Muscle of leg (tissue), 16 donors: ENCODE measurements at places on chromosomes 2 and 18. TPM values are rescaled to one million over a fixed set of nuclear protein-coding genes. Genes with fewer than 3 reads are reported as not detected.

DNA sequence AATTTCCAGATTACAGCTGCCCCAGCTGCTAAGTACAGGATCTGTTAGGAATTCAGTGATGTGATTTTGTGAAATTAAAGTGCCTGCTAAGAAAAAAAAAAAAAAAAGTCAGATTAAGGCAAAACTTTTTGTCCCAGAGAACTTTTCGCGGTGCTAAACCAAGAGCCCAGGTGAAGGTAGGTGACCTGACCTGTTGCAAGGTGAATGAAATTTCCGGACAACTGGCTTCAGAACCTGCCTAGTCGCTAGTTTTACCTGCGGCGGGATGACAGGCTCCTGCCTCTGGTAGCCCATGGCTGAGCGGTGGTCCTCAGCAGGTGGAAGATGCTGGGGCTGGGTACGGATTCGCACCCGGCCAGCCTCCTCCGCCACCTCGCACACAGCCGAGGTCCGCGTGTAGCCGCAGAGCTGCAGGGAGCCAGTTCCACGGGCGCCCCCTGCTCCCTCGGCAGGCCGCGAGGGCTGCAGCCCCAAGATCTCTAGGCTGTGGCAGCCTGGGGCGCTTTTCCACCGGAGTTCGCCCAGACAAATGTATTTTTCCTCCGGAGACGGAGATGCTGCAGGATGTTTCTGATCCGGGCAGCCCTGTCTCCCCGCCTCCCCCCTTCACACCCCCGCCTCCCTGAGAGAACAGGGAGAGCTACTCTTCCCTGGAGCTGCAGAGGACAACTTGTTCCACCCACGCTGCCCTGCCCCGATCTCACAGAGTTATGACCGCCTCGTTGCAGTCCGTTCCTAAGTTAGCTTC, at the start of gene SLC38A11:
TSS of gene SLC38A11 (minus strand) at position 572 of the 748 bp plus-strand sequence. CDS start at position 294, 278 bp downstream.
- H3K4me3 ChIP-seq, result peak within 1 kb of the TSS; percentile 25
- no peak for DNase-seq
- H3K27me3 ChIP-seq, result peaks cover 4% of the 10 kb centered on the region
- H3K27ac ChIP-seq, result no peak within 1 kb of the TSS
- H3K36me3 ChIP-seq, result no peaks in the 10 kb centered on the region
- H3K4me1 ChIP-seq, result peaks cover 3% of the 10 kb centered on the region

GRCh38 chr2:240256704-240257637, 116.5 kb upstream of the OTOS start:
- no peaks in the 10 kb centered on the region for H3K27me3 ChIP-seq
- H3K4me1 ChIP-seq, result peaks cover 66% of the 10 kb centered on the region
- no peaks in the 10 kb centered on the region for H3K36me3 ChIP-seq
- DNase-seq, result no peak

GRCh38 chr2:70380621-70381020, 78.8 kb upstream of the FAM136A start:
- H3K4me1 ChIP-seq, result no peaks in the 10 kb centered on the region
- peaks cover 9% of the 10 kb centered on the region for H3K27me3 ChIP-seq
- H3K36me3 ChIP-seq, result no peaks in the 10 kb centered on the region
- DNase-seq, result no peak
- no peak overlapping the region for H3K27ac ChIP-seq

- peak; percentile 52 for DNase-seq
- peaks cover 29% of the 10 kb centered on the region for H3K4me1 ChIP-seq
- no peaks in the 10 kb centered on the region for H3K27me3 ChIP-seq
- peaks cover 19% of the 10 kb centered on the region for H3K36me3 ChIP-seq
These were observed 15.7 kb downstream of the ZEB2 start for GRCh38 chr2:144504218-144504641.

- H3K36me3 ChIP-seq, result no peaks in the 10 kb centered on the region
- peaks cover 7% of the 10 kb centered on the region for H3K4me1 ChIP-seq
- peaks cover 2% of the 10 kb centered on the region for H3K27me3 ChIP-seq
- no peak overlapping the region for H3K4me3 ChIP-seq
- H3K27ac ChIP-seq, result no peak overlapping the region
These were observed 141.5 kb downstream of the ACOXL start for GRCh38 chr2:110873597-110874452.

- peaks cover 9% of the 10 kb centered on the region for H3K4me1 ChIP-seq
- peaks cover 15% of the 10 kb centered on the region for H3K27me3 ChIP-seq
- no peak overlapping the region for H3K27ac ChIP-seq
- no peaks in the 10 kb centered on the region for H3K36me3 ChIP-seq
- no peak overlapping the region for H3K4me3 ChIP-seq
These were observed 852 bp upstream of the KCNH7 start for GRCh38 chr2:162839419-162839818.

DNA sequence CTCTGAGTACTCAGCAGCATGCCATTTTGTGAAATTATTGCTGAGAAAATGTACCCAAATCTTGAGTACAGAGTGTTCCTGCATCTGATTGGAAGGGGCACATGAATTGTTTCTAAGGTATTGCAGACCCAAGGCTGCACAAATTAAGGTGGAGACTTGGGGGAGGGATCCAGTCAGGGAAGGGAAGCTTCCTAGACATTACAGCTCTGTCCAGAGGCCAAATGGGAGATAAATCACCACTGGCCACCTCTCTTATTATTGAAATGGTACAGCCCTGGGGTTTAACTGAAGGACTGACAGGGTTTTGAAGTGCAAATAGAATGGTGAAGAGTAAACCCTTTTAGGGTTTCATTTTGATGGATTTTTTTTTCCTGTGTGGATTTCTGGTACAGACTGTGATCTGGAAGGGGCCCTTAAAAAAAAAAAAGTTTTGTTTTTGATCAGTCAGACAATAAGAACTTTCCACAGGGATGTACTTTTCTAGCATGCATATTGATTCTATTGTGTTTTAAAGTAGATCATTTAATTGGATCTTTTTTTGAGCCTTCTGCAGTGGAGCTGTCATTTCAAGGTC, 119.4 kb downstream of the GREB1L start:
- no peak overlapping the region for H3K4me3 ChIP-seq
- no peaks in the 10 kb centered on the region for H3K36me3 ChIP-seq
- DNase-seq, result no peak
- no peaks in the 10 kb centered on the region for H3K27me3 ChIP-seq
- no peak overlapping the region for H3K27ac ChIP-seq

GRCh38 chr2:128736689-128737545, 418.2 kb upstream of the HS6ST1 start:
- H3K27me3 ChIP-seq, result no peaks in the 10 kb centered on the region
- DNase-seq, result peak; percentile 90
- H3K4me3 ChIP-seq, result peak overlapping the region; percentile 43
- peaks cover 14% of the 10 kb centered on the region for H3K4me1 ChIP-seq

DNA sequence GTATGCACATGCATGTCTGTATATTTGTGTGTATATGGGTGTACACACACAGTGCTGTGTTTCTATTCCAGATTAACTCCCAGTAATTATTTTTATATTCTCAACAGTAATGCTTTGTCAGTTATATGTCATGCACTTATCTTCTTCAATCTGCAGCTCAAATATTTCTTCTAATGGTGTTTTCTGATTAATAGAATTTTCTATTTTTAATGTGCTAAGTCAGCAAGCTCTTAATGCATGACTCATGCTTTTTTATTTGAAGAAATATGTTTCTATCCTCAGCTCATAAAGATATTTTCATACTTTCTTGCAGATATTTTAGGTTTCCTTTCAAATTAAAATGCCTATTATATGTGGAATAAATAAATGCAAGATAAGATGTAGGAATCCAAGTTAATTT, 59.7 kb upstream of the TMEM18 start:
- no peak for DNase-seq
- no peak overlapping the region for H3K27ac ChIP-seq
- H3K36me3 ChIP-seq, result no peaks in the 10 kb centered on the region
- H3K4me1 ChIP-seq, result peaks cover 6% of the 10 kb centered on the region
- no peak overlapping the region for H3K4me3 ChIP-seq
- H3K27me3 ChIP-seq, result peaks cover 3% of the 10 kb centered on the region

- no peak within 1 kb of the TSS for H3K27ac ChIP-seq
- no peaks in the 10 kb centered on the region for H3K36me3 ChIP-seq
- no peak for DNase-seq
- H3K27me3 ChIP-seq, result peaks cover 2% of the 10 kb centered on the region
- no peaks in the 10 kb centered on the region for H3K4me1 ChIP-seq
- H3K4me3 ChIP-seq, result no peak within 1 kb of the TSS
These were observed at the start of gene ANKRD30B for GRCh38 chr18:14747513-14748474. Gene ANKRD30B, plus strand, starts transcription at chr18:14748172. Its CDS starts 248 bp downstream, at chr18:14748420.

Gene IL1R1
- 7.5 TPM for total RNA-seq

DNA sequence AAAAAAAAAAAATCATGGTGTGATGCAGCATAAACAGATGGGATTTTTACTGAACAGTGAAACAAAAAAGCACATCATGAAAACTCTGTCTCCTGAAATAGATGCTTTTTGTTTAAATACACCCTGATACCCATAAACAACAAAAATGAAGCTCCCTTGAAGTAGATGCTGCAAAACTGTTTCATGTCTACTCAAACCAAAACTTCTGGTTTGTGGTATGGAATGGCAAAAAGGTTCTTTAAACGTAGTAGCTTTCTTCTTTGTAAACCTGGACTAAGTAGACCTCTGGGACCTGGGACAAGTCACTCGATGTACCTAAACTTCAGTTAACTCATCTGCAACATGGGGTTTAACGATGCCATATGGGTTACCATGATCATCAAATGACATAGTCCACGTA, 64.4 kb upstream of the RAPH1 start:
- no peak overlapping the region for H3K27ac ChIP-seq
- no peak overlapping the region for H3K4me3 ChIP-seq
- H3K4me1 ChIP-seq, result no peaks in the 10 kb centered on the region
- DNase-seq, result no peak

- no peak overlapping the region for H3K4me3 ChIP-seq
- no peak for DNase-seq
- H3K27me3 ChIP-seq, result no peaks in the 10 kb centered on the region
- no peaks in the 10 kb centered on the region for H3K4me1 ChIP-seq
- no peaks in the 10 kb centered on the region for H3K36me3 ChIP-seq
These were observed 58.7 kb upstream of the ACTR3 start for GRCh38 chr2:113831161-113831560.

DNA sequence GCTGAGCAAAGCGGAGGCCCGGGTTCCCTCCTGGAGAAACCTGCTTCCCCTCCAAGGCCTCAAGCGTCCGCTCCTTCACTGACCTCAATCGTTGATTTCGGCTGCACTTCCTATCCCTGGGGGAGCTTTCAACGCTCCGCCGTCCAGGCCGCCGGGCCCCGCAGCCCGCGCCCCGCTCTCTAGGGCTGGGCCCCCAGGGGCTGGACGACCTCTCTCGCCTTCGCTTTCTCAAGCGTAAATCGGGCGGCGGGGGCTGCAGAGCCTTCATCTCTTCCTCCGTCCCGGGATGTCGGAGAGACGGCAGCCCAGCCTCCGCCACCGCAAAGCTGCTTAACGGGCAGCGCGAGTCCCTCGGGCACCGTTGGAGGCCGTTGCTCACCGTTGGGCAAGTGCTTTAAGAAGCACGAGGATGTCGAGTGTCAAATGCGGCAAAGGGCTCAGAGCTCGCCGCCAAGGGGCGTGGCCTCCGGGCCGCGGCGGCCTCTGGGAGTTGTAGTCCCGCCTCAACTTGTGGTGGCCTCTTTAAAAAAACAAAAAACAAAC, 8.5 kb downstream of the HES6 start:
- no peak overlapping the region for H3K27ac ChIP-seq
- H3K27me3 ChIP-seq, result peaks cover 17% of the 10 kb centered on the region
- peaks cover 36% of the 10 kb centered on the region for H3K4me1 ChIP-seq

DNA sequence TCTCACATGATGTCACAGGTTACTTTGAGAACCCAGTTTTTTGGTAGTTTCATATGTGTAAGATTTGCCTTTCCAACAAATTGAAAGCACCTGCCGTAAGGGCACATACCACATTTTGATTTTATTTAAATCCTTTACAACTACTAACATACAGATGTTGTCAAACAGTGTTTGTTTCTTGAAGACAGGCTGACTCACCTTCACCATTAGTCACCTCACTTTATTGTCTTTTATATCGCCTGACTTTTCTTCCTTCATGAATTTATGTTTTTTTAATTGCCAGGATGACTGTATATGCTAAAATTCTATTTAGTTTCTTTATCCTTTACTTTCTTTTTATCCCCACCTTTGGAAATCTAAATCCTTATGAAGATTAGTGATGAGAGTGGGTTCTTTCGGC, 886.7 kb downstream of the SUCLG1 start:
- no peak overlapping the region for H3K27ac ChIP-seq
- no peaks in the 10 kb centered on the region for H3K36me3 ChIP-seq
- no peak for DNase-seq
- H3K4me1 ChIP-seq, result no peaks in the 10 kb centered on the region
- H3K4me3 ChIP-seq, result no peak overlapping the region
- H3K27me3 ChIP-seq, result no peaks in the 10 kb centered on the region
